HS-27A (cell line): ENCODE measurements at places on chromosomes 5 and 9.

GRCh38 chr9:90813046-90813445 lies 11.4 kb downstream of the SYK start:
- DNase-seq: no peak

DNA sequence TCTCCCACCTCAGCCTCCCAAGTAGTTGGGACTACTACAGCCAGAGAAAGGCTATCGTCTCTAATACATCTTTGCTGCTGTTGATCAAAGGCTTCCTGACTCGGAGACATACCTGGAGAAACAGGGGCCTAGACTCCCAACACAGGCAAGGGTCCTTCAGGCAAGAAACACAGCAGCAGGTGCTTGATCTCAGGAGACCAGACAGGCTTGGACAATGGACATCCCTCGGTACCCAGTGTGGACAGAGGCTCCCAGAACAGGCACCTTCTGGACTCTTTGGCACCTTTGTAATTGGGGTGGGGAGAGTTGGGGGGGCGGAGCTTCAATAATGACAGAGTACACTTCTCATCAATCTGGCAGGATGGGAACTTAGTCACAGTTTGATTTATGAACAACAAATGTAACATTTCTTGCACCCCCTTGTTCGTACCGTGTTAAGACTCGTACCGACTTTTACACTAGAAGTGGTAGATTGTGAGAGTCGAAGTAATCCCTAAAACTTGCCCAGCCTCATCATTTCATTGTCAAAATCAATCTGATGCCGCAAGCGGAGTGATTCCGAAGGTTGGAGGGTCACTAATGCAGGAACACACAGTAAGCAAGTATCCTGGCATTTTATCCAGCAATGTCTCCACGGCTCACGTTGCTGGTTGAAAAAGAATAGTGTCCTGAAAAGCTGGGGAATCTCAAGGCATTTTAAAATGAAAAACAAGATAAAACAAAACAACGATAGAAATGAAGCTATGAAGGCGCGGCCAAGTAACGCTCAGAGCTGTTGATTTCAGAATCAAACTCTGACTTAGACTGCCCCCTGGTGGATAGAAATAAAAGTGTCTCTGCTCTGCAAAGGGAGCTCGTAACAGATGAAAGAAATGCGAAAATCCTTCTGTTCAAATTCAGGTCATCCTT lies 46.4 kb upstream of the STK32A start:
- no peak for DNase-seq

- no peak for DNase-seq
Measured at GRCh38 chr5:54455413-54456157, at the start of gene HSPB3. HSPB3 (plus strand) TSS chr5:54455699; CDS start chr5:54455790, 91 bp downstream.

GRCh38 chr5:137501226-137501625 lies 2.1 kb upstream of the SPOCK1 start:
- no peak for DNase-seq
